ENCODE measurements at places on chromosomes 12 and 14.

DNA sequence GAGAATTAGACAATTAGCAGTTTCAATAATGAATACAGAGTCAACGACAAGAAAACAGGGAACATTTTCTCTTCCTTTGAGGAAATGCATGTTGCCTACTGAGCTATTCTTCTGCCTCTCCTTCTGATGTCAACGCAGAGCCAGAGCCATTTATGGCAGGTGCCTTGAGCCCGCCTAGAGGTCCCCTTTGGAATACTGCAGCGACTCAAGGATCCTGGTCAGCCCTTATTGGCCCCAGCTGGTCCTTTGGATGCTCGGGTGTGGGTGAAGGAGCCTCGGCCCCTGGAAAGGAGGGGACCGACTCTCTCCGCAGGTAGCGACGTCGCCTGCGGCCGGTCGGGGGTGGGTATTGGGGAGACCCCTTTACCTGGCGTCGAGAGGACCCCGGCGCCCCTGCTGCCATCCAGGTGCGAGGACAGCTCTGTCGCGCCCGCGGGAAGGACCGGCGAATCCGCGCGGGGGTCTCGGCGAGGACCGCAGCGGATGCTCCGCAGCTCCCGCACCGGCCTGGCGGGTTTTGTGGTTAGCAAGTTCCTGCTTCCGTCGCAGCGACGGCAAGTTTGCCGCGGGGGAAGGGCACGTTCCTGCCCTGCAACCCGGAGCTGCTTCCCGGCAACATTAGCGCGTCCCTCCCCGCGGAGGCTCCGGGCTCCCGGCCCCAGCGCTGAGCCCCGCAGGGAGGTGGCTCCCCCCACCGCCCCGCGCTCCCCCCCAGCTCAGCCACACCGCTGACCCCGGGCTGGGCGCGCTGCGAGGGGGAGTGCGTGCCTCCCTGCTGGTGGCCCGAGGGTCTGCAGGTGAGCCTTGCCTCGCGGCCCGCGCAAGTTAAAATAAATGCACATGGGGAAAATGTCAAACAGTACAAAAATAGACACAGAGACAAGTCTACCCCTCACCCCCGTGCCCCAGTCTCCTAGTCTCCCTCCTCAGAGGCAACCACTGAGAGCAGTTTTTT, at the start of gene MANSC1:
Gene MANSC1, minus strand, starts transcription at position 532 of the 955 bp plus-strand sequence. CDS start 6,928 bp downstream, outside the sequence.
- peak; percentile 43 for DNase-seq

- no peak for DNase-seq
These were observed 8.7 kb upstream of the WDR89 start for GRCh38 chr14:63650256-63650952.

GRCh38 chr14:105030836-105031396, 10.0 kb upstream of the CDCA4 start:
- DNase-seq, result no peak

GRCh38 chr14:61927520-61927919, 165.3 kb downstream of the SNAPC1 start:
- DNase-seq, result peak; percentile 42

DNA sequence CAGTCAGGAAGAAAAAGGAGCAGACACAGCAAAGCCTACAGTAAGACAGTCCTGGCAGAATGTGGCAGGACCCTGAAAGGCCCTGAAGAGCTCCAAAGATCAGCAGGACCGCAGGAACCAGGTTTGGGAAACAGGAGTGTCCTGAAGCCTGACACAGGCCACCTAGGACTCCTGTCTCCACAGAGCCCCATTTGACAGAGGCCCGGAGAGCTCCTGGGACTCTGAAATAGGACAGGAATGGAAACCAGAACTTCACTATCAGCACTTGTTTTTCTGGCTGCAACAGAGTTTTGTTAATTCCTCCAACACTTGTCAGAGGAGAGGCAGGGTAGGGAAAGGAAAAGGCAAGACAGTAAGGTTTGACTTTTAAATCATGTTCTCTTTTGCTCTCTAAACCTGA, 12.9 kb downstream of the STXBP6 start:
- DNase-seq, result no peak

DNA sequence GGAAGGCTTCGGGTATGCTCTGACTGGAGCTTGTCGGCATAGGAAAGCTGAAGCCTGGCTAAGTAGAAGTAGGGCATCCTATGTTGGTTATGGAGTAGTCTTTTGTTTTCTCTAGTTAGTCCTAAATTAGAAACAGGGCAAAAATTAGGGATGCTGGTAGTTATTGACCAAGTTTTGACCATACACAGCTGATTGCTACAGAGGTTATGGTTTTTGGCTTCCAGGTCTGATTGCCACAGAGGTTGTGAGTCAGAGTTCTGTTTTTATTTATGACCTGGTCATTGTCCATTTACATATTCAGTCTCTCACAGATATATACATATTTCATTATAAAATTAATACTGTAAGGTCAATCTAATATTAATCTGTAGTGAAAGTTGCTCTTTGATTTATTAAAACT, 219.2 kb downstream of the FSCB start:
- no peak for DNase-seq

DNA sequence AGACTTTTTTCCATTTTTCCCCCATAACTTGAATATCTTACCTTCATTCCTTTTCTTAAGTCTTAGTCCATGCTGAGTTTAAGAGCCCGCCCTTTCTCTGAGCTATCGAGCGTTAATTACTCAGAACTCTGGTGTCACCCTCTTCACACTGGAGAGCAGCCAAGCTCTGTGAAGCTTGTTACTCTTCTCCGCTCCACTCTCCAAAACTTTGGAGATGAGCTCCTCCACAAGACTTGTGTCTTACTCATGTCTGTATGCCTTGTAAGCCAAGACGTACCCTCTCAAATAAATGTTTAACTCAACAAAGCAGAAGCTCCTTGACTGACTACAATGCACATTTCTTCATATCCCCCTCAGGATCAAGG, 54.7 kb downstream of the DICER1 start:
- no peak for DNase-seq

DNA sequence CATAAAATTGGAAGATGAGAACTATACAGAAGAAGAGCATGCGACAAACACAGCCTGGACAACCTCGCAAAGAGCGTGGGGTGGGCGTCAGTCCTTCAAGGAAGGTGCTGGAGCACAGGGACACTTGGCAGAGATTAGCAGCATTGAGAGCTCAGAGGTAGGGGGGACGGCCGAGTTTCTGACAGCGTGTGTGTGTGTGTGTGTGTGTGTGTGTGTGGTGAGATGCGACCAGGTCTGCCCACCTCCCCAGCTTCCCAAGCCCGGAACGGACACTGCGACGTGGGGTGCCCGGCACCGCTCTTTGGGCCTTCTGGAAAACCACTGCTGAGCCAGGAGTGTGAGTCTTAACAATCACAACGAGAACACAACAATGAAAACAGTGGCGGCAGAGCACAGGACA, 17.9 kb upstream of the FBXO21 start:
- DNase-seq, result no peak

DNA sequence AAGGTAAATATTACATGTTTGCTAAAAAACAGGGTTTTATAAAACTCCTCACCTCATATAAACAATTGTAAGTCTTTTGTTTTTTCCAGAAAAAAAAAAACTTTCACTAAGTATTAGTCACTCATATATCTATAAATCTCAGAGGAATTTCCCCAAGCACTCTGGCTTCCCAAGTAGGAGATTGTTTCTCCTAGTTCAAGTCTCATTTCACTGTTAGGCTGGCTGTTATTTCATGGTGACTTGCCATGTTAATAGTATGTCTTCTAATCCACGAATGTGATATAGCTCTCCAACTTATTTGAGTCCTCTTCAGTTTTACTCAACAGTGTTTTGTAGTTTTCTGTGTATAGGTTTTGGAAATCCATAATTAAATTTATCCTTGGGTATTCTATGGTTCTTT, 61.6 kb downstream of the CAPZA3 start:
- peak; percentile 59 for DNase-seq

- DNase-seq, result no peak
These were observed 49.2 kb downstream of the EIF2S3B start for GRCh38 chr12:10554756-10555481.
